ENCODE measurements at places on chromosomes 1 and 21. TPM values are rescaled to one million over a fixed set of nuclear protein-coding genes. Genes with fewer than 3 reads are reported as not detected.

Gene PYHIN1
- 1.5 TPM for total RNA-seq

Gene ATP1A2
- 11.4 TPM for total RNA-seq

Gene AKR7A2
- 138 TPM for total RNA-seq

- H3K36me3 ChIP-seq = no peaks in the 10 kb centered on the region
- no peaks in the 10 kb centered on the region for H3K4me1 ChIP-seq
- no peaks in the 10 kb centered on the region for H3K27me3 ChIP-seq
- H3K4me3 ChIP-seq = no peak overlapping the region
Measured at GRCh38 chr1:87799451-87799850, 470.8 kb downstream of the LMO4 start.
